Liver (tissue), 10 donors: ENCODE measurements at places on chromosomes 7 and 10. TPM values are rescaled to one million over a fixed set of nuclear protein-coding genes. Genes with fewer than 3 reads are reported as not detected.

Gene SAP25
- 0.33 TPM for total RNA-seq

DNA sequence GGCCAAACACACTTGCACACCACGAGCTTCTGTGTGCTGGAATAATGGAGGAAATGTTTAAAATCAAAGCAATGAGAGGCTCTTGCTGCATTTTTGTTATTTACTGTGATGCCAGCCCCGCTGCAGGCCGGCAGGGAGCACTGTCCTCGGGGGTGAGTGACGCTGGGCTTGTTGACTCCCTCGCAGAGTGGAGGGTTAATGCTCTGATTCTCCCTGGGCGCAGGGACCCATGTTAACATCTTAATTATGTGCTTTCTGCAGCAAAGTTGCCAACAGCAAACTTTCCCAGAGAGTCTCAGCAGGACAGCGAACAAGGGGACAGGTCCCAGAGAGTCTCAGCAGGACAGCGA, 22.9 kb downstream of the SCART1 start:
- DNase-seq, result no peak
- H3K27me3 ChIP-seq, result no peaks in the 10 kb centered on the region
- no peak overlapping the region for H3K27ac ChIP-seq
- no peaks in the 10 kb centered on the region for H3K36me3 ChIP-seq

GRCh38 chr7:16930946-16931345, 49.2 kb upstream of the AGR3 start:
- H3K4me1 ChIP-seq, result no peaks in the 10 kb centered on the region
- H3K36me3 ChIP-seq, result no peaks in the 10 kb centered on the region
- no peaks in the 10 kb centered on the region for H3K27me3 ChIP-seq
- no peak for DNase-seq

Gene EMX2
- total RNA-seq, result not detected

GRCh38 chr10:12340371-12340770, 9.0 kb upstream of the CAMK1D start:
- no peak overlapping the region for H3K4me3 ChIP-seq
- peaks cover 2% of the 10 kb centered on the region for H3K4me1 ChIP-seq
- no peak for DNase-seq

- no peak overlapping the region for H3K4me3 ChIP-seq
- H3K27ac ChIP-seq, result no peak overlapping the region
- H3K36me3 ChIP-seq, result no peaks in the 10 kb centered on the region
- no peak for DNase-seq
- H3K27me3 ChIP-seq, result no peaks in the 10 kb centered on the region
- no peaks in the 10 kb centered on the region for H3K4me1 ChIP-seq
Observed at GRCh38 chr7:157707983-157708918, 371.4 kb downstream of the DNAJB6 start.

GRCh38 chr7:480531-481218, 39.0 kb downstream of the PDGFA start:
- DNase-seq, result no peak
- no peak overlapping the region for H3K4me3 ChIP-seq
- no peaks in the 10 kb centered on the region for H3K4me1 ChIP-seq
- H3K27me3 ChIP-seq, result peaks cover 7% of the 10 kb centered on the region

DNA sequence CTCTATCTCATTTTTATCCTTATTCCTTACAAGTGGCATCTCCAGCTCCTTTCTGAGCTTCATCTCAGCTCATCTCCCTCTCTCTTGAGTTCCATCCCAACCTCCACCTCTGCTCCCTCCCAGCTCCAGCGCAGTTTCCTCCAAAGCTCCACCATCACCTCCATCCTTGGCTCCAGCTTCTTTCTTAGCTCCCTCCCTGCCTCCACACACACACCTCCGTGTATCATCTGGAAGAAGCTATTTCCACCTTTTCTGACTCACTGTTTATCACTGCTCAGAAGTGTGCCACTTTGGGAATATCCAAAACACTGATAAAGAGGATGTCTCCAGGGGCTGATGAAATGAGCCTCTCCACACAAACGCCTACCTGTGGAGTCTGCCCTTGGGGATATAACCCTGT, 481.4 kb downstream of the PTPRN2 start:
- H3K27ac ChIP-seq, result no peak overlapping the region
- no peaks in the 10 kb centered on the region for H3K36me3 ChIP-seq
- no peak for DNase-seq
- H3K27me3 ChIP-seq, result no peaks in the 10 kb centered on the region
- H3K4me1 ChIP-seq, result no peaks in the 10 kb centered on the region

DNA sequence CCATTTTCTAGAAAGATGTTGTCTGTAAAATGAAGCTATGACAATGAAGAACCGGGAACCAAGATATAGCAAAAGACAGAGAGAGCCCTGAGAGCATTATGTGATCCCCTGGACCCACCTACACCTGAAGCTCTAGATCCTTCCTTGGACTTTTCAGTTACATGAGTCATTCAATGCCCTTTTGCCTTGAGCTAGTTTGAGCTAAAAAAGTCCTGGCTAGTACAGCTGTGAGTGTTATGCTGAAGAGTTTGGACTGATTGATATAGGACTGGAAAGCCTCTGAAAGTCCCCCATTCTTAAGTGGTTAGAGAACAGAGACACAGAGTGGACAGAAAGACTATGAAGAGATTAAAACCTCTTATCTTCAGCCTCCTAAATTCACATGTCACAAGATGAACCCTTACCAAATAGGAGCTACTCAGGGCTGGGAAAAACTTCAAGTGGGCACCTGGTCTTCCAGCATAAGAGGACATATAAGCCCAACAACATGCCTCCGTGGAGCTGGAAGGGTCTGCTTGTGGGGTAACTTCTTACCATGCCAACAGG, 386.8 kb upstream of the NFE2L3 start:
- H3K36me3 ChIP-seq, result no peaks in the 10 kb centered on the region
- H3K27ac ChIP-seq, result no peak overlapping the region
- no peak for DNase-seq
- no peak overlapping the region for H3K4me3 ChIP-seq
- H3K27me3 ChIP-seq, result no peaks in the 10 kb centered on the region

Gene OR2A7
- 1.6 TPM for total RNA-seq
